ENCODE measurements at places on chromosomes 2 and 18.
A peak's percentile ranks its signal among the peaks of the same experiment; 100 is the strongest.

DNA sequence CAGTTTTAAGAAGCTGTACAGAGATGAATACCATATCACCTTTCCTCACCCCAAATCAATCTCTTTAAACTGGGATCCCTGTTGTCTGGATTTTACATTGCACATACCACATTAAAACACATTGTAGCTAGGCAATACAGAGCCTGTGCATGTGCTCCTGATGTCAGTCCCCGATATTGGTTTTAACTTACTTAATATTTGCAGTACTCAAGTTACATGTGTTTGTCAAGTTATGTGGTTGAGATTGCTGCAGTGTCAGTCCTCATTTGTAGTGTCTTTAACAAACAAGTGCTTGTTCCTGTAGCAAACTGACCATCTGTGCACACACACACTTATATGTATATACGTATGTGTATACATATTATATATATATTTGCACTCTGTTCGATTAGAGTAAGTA, 10.4 kb upstream of the UBE2E3 start:
- no peak overlapping the region for H3K4me3 ChIP-seq
- H3K36me3 ChIP-seq: no peaks in the 10 kb centered on the region
- no peak for DNase-seq
- H3K4me1 ChIP-seq: no peaks in the 10 kb centered on the region
- no peaks in the 10 kb centered on the region for H3K27me3 ChIP-seq
- H3K27ac ChIP-seq: no peak overlapping the region

GRCh38 chr2:66852953-66853352, 418.0 kb downstream of the MEIS1 start:
- H3K27me3 ChIP-seq: no peaks in the 10 kb centered on the region
- no peaks in the 10 kb centered on the region for H3K36me3 ChIP-seq
- H3K27ac ChIP-seq: peak overlapping the region; percentile 66
- H3K4me1 ChIP-seq: no peaks in the 10 kb centered on the region
- no peak overlapping the region for H3K4me3 ChIP-seq
- no peak for DNase-seq

GRCh38 chr2:223526106-223526505, 76.1 kb downstream of the SCG2 start:
- no peak overlapping the region for H3K4me3 ChIP-seq
- H3K27ac ChIP-seq: no peak overlapping the region
- no peaks in the 10 kb centered on the region for H3K4me1 ChIP-seq
- H3K27me3 ChIP-seq: no peaks in the 10 kb centered on the region
- no peak for DNase-seq

GRCh38 chr2:225584796-225585195, 185.3 kb downstream of the NYAP2 start:
- no peak for DNase-seq
- no peaks in the 10 kb centered on the region for H3K4me1 ChIP-seq
- H3K4me3 ChIP-seq: no peak overlapping the region
- no peak overlapping the region for H3K27ac ChIP-seq

DNA sequence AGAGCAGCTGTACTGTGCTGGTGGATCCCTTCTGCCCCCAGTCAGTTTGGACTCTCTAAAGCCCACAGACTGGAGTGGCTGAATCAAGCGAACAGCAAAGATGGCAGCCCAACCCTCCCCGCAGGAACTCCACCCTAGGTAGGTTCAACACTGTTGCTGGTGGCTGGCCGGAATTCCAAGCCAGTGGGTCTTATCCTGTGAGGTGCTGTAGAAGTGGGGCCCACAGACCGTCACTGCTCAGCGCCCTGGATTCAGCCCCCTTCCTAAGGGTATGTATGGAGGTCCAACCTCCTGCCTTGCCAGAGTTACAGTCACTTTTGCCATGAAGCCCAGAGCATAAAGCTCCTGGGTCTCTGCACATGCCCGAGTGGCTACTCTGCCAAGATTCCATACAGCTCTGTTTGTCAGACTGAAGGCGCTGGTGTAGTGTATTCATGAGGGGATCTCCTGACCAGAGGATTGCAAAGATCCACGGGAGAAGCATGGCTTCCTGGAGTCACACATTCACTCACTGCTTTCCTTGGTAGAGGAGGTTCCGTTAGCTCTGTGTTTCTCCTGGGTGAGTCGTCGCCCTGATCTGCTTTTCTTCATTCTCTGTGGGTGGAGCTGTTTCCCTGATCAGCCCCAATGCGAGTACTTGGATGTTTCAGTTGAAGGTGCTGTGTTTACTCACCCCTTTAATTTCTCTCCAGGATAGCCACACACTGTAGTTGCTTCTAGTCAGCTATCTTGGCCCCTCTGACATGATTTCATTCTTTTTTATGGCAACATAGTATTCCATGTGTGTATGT, 293.6 kb upstream of the THUMPD2 start:
- no peaks in the 10 kb centered on the region for H3K27me3 ChIP-seq
- H3K4me3 ChIP-seq: no peak overlapping the region
- H3K27ac ChIP-seq: no peak overlapping the region
- H3K36me3 ChIP-seq: no peaks in the 10 kb centered on the region

DNA sequence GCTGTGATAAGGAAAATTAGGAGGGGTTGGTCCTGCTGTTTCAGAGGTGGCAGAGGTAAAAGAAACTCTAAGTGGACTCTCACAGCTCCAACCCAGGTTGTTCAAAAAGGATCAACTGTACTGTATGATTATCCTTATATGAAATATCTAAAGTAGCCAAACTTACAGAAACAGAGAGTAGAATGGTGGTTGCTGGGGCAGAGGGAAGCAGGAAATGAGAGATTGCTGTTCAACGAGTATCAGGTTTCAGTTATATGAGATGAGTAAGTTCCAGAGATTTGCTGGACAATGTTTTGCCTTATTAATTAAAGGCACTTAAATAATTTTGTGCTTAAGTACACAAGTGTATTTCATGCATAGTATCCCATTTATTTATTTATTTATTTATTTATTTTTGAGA, 972.0 kb upstream of the LRRTM1 start:
- H3K27ac ChIP-seq: no peak overlapping the region
- H3K27me3 ChIP-seq: no peaks in the 10 kb centered on the region
- no peak overlapping the region for H3K4me3 ChIP-seq
- DNase-seq: no peak

DNA sequence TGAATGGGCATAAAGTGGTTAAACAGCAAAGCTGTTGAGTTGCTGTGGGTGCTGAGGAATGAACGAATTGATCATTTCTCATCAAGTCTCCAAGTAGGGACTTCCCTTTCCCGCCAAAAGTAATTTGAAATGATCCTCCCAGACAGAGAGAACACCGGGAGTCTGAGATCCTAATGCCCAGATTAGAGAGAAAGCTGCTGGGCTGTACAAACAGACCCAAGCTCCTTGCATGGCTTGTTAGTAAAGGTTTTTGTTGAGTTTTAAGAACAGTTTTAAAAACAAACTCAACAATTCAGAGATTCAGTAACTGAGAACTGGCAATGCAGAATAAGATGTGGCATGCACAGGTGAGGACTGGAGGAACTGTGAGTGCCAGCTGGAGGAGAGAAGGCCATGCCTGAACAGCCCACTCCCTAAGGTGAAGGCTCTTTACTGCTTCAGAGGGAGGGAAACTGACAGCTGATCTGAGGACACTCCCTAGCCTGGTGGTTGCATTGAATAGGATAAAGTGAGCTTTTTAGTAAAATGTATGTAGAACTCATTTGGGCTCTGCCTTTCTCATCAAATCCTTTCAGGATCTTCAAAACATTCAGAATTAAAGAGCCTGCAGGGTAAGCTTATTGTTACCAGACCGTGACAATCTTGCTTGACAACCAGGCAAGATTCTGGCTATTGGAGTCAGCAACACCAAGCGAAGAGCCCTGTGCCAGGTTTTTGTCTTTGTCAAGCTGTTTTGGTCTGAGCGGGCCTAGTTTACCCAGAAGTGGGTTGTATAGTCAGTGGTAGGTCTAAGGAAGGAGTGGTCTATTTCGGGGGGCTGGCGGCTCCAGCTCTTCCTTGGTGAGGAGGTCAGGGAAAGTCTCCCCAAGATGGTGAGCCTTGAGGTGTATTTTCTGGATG, 63.2 kb upstream of the IGFBP5 start:
- H3K36me3 ChIP-seq: no peaks in the 10 kb centered on the region
- H3K27ac ChIP-seq: no peak overlapping the region
- peaks cover 8% of the 10 kb centered on the region for H3K4me1 ChIP-seq
- H3K4me3 ChIP-seq: no peak overlapping the region

DNA sequence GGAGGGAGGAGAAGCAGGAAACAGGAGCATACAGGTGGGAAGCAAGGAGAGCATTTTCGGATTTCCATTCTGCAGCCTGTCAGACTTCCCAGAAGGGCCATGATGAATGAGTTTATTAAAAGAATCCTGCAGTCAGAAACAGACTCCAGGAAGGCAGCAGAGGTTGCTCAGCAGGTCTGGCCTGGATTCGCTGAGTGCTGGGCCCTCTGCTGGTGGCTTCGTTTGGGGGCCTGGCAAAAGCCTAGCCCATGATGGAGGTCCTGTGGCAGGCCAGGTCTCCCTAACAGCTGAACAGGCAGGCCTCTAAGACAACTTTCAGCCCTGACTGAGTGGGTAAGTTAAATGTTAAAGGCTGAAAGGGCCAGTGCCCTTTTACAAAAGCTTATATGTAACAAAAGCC, 108.2 kb upstream of the CAPN13 start:
- no peaks in the 10 kb centered on the region for H3K4me1 ChIP-seq
- H3K27ac ChIP-seq: no peak overlapping the region
- H3K4me3 ChIP-seq: no peak overlapping the region
- no peaks in the 10 kb centered on the region for H3K36me3 ChIP-seq
- H3K27me3 ChIP-seq: no peaks in the 10 kb centered on the region

Data from stomach (tissue), 19 donors.